ENCODE measurements at places on chromosomes 6 and 20.

- peak; percentile 13 for DNase-seq
Measured at GRCh38 chr20:62136283-62137091, 6.7 kb downstream of the PSMA7 start.

DNA sequence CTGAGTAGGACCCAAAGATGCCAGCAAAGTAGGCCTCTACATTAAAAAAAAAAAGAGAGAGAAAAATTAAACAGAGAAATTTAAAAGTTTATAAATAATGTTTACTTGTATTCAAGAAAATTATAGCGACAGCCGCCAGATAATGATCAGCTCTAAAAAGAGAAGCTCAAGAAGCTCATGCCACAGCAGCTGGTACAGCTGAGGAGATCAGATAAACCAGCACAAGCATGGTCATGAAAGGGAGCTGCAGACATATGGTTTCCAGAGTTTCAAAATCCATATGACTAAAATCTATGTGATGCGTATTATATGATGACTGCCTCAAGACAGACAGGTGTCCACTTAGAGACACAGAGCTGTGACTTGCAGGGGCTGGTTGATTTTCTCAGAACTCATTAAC is 13.6 kb upstream of the HLA-C start:
- DNase-seq: no peak

- no peak for DNase-seq
Measured at GRCh38 chr6:147654103-147654845, 145.8 kb downstream of the SAMD5 start.

DNA sequence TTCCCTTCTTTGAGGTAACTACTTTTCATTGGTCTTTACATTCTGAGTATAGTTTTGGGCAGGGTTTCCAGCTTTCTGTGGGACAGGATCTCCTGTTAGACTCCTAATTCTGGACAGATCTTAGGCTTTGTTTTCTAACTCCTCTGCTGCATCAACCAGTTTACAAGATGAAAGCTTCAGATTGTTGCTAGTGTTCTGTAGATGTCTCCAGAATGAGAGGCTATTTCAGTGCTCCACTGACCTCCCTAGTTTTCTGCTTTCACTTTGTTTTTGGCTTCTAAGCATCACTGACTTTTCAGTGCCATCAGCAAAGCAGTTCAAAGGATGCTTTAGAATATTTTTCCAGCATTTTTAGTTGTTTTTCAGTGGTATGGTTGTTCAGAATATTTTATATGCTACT is 101.4 kb downstream of the LIN28B start:
- no peak for DNase-seq

- DNase-seq: no peak
Measured at GRCh38 chr20:37528446-37529213, 954 bp upstream of the BLCAP start.

DNA sequence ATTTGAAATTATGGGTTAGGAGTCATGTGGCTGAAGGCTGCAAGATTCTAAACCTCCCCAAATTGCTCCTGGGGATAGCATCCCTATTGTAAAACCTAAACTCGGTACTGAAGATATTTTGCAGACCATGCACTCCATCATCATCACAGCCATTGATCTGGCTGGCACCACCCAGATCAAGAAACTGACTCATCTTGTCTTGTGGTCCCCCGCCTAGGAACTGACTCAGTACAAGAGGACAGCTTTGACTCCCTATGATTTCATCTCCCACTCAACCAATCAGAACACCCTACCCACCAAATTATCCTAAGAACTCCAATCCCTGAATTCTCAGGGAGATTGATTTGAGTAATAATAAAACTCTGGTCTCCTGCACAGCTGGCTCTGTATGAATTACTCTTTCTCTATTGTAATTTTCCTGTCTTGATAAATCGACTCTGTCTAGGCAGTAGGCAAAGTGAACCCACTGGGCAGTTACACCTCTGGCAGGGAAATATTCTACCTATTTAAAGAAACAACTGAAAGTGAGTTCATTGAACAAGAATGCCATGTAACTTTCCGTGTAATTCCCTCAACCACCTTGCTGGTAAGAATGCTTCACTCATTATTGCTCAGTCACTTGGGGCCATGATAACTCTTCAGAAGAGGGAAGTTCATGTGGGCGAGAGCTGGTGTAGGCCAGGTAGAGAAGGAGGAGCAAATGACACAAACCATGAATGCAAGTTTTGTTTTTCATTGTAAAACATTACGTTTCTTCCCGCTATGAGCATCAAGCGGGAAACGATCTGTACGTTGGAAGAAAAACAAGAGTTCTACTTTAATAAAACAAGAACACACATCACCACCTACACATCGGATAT is 602.9 kb upstream of the ARID1B start:
- no peak for DNase-seq

GRCh38 chr20:40519918-40520317 is 169.1 kb downstream of the MAFB start:
- no peak for DNase-seq

DNA sequence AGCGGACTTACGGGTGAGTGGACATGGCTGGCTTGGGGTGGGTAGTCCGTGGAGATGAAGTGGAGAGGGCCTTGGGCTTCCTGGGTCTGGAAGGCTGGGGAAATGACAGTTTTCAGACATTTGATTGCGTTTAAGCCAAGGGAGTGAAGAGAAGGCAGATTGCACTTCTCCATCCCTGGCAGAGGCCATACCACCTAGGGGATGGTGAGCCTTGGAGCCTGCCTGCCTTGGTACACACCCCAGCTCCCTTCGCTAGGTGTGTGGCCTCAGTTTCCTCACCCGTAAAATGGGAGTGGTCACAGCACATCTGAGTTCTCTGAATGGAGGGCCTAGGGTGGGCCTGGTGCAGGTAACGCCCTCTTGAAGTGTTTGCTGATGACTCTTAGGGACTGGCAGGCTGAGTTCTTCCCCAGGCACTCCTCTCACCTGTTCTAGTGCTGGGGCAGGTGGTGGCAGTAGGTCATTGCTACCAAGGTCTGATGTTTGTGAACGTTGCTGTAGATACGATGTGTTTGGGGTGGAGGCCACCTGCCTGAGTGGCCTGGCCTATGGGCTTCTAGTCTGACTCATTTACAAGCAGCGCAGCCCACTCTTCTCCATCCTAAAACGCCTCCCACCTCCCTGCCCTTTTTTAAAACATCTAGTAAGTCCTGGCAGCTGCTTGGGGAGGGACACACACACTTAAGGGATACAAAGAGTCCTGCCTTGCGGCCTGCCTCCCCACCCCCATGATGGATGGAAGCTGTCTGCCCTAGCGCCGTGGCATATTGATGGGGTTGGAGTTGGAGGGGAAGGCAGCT is 2.3 kb downstream of the RBM38 start:
- peak; percentile 87 for DNase-seq

Data from NCI-H510A (cell line).